ENCODE measurements at places on chromosomes 2 and 18. TPM values are rescaled to one million over a fixed set of nuclear protein-coding genes. Genes with fewer than 3 reads are reported as not detected.

The NAGK gene
- polyA plus RNA-seq: 119 TPM

DNA sequence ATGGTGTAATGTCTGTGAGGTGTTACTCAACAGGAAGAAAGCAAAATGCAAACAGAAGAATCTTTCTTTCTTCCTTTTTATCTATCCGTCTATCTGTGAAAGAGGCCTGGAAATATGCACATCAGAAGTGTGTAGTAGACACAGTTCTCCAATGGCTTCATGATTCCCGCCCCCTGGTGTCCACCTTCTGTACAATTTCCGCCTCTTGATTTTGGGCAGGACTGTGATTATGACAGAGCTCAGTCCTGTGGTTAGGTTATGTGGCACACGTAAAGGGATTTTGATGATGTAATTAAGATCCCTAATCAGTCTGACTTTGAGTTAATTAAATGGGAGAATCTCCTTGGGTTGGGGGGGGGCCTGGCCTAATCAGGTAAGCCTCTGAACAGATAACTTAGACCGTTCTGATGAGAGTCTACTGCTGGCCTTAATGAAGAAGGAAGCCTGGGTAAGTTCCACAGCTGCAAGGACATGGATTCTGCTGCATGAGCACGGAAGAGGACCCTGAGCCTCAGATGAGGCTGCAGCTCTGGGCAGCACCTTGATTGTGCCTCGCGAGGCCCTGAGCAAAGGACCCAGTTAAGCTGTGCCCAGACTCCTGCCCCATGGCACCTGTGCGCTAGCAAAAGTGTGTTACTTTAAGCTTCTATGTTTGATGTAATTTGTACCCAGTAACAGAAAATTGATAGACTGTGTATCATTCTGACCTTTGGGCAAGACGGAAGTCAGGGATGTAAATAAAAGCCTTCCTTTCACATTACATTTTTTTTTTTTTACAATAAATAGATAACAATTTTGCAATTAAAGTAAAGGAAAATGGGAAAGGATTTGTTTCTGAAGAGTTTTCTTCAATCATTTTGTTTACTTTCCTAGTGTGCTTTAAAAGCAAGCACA is 11.3 kb upstream of the KCNF1 start:
- peak; percentile 61 for DNase-seq

The ACKR3 gene
- 25.4 TPM for polyA plus RNA-seq

- DNase-seq: no peak
Observed at GRCh38 chr18:46587600-46587999, 69.4 kb downstream of the LOXHD1 start.

The POTEC gene
- not detected for polyA plus RNA-seq

The IL1F10 gene
- polyA plus RNA-seq: not detected

Data from A549 (cell line).